ENCODE measurements at places on chromosomes 16 and 17.

DNA sequence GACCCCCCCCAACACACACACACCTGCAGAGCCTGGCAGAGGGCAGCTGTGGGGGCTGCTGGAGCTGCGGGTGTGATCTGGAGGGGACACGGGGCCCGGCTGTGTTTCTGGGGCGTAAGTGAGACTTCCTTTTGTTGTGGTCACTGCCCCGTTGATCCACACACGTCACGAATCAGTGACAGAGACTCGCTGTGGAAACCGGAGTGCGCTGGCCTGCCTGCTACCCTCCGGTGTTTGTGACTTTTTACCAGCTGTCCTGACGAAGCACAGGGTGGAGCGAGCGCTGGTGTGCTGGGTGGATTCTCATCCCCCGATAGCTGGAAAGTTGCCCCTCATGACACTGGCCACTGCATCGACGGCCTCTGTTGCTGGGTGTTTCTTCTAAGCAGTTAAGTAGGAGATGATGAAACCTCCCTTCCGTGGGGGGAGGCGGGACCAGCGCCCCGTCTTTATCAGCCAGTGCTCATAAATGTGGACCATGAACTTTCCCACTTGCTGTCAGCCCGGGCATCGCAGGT is 2.3 kb downstream of the METRNL start:
- no peak for DNase-seq

- DNase-seq, result no peak
Measured at GRCh38 chr17:48295362-48296288, 134.4 kb downstream of the SKAP1 start.

DNA sequence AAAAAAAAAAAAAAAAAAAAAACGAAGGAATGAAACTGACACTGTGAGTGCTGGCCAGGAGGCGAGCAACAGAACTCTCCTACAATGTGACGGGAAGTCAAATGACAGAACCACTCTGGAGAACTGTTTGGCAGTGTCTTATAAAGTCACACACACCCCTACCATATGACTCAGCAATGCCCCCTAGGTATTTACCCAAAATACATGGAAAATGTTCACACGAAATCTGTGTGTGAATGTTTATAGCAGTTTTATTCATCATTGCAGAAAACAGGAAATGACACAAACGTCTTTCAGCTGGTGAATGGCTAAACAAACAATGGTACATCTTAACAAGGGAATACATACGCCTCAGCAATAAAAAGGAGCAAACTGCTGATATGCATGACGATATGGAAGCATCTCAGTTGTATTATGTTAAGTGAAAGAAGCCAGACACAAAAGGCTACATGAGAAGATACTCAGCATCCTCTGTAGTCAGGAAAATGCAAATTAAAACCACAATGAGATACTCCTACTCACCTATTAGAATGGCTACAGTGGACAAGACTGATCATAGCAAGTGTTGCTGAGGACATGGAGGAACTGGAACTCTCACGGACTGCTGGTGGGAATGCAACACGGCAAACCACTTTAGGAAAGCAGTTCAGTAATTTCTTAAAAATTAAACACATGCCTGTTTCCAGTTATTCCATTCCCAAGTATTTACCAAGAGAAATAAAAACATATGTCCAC is 74.7 kb downstream of the TBC1D16 start:
- peak; percentile 82 for DNase-seq

GRCh38 chr17:9451934-9452333 is 123.7 kb downstream of the STX8 start:
- no peak for DNase-seq

GRCh38 chr17:69709441-69709840 is 294.9 kb downstream of the MAP2K6 start:
- DNase-seq, result no peak

GRCh38 chr17:78342449-78343186 is 17.3 kb downstream of the SOCS3 start:
- DNase-seq, result no peak

DNA sequence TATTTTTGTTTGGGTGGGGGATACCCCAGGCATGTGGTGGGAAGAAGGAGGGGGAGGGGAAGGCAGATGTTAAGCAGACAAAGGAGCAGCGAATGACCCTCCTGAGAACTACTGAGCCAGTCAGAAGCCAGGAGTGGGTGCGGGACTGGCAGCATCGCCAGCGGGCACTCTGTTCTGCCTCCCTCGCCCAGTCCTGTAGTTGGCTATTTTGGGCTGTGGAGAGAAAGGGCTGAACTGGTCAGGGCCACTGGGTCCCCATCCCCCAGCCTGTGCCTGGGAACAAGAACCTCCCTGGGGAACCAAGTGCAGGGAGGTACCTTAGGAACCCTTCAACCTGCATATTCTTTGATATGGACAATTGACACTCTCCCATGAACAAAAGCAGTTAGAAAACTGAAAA is 6.4 kb downstream of the LRRC3C start:
- DNase-seq, result no peak

- no peak for DNase-seq
Measured at GRCh38 chr16:27917949-27918348, 145.6 kb downstream of the GSG1L start.

DNA sequence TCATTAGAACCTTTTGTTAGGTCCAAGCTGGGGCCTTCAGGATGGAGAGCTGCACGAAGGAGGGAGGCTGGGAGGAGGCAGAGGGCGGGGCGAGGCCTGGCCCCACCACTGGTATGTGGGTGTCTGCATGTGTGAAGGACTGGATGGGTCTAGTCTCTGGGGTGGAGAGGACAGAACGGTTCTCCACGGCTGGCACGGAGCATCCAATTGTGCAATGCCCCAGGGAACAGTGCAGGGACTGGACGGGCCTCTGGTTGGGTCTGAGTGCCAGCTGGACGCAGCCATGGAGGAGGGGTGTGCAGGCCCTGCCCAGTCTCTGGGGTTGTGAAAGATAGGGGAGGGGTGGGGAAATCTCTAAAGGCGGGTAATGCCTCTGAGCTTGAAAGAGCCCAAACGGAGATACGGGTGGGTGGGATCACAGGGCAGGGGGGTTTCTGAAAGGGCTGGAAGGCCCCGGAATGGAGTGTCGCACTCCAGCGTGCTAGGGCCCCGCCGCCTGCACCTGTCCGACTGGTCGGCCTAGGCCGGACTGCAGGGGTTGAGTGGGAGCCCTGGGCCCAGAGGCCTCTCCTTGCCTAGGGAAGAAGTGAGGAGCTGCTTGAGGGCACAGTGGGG is 1.6 kb downstream of the PPL start:
- no peak for DNase-seq

DNA sequence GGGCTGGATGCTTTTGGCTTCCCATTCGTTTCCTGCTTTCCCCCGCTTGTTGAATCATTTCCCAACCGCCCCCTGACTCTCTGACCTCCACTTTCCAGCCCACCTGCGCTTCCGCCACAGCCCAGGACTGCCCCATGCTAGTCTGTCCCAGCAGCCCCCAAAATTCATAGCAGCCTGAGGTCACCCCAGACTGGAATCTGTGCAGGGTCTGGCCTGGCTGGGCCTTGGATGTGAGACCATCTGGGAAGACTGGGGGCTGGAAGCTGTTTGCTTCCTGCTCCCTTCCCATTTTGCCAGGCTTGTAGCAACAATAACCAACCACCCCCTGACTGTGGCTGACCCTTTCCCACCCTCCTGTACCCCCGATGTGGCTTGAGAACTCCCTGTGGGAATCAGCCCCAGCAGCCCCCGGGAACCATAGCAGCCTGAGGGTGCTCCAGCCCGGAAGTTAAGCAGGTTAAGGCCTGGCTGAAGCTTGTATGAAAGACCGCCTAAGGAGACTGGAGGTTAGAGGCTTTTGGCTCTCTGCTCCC is 2290.8 kb downstream of the TP53TG3F start:
- DNase-seq, result no peak

DNA sequence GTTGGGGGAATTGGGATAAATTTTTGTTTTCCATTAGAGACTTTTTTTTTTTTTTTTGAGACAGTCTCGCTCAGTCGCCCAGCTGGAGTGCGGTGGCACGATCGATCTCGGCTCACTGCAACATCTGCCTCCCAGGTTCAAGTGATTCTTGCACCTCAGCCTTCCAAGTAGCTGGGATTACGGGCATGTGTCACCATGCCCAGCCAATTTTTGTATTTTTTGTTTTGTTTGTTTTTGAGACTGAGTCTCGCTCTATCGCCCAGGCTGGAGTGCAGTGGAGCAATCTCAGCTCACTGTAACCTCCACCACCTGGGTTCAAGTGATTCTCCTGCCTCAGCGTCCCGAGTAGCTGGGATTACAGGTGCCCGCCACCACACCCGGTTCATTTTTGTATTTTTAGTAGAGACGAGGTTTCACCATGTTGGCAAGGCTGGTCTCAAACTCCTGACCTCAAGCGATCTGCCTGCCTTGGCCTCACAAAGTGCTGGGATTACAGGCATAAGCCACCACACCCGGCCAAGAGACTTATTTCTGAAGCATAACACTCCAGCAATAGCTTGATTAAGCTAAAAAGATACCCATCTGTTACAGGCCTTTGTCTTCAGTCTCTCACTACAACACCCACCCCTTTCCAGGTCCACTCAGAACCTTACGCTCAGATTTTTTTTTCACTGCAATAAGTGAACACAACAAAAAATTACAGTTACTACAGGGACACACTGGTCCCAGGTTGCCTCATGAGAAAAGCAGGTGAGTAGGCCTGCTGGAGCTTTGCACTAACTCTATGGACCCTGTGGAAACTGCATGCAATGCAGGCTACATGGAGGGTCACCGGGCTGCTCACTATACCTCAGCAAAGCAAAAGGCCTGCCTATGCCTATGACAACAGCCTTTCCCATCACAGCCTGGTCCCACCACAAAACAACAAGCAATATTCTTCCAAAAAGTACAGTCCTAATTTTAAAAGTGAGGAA is 34.6 kb downstream of the KANSL1 start:
- no peak for DNase-seq

DNA sequence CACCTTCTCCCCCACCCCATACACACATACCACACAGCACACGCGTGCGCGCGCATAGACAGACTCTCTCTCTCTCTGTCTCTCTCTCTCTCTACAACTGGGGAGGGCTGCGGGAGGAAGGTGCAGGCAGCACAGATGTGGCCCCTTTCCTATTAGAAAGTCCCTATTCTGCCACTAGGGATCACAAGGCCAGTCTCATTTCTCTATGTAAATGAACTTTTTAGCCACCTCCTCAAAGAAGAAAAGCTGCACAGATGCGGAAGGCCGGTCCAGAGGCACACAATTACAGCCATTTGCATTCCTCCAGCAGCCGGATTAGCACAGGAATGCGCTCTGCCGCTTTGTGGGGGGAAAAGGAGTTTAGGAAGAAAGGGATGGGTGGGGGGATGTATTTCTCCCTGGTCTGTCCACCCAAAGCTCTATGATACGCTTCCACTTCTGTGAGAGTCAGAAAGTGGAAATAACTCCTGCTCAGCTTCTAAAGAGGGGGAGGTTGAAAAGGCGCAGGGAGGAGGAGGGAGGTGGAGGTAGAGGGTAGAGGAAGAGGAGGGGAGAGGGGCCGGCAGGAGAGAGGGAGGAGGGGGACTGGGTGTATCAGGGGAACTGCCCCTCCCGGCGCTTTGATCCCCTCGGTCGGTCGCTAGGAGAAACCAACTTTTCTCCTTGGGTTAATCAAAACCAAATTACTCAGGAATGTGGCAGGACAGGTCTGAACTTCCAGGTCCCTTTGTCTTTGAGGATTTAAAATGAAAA is 11.7 kb downstream of the ZFHX3 start:
- no peak for DNase-seq

- DNase-seq, result peak; percentile 30
Measured at GRCh38 chr17:80082403-80083135, 18.8 kb upstream of the GAA start.

- DNase-seq, result no peak
Measured at GRCh38 chr16:64295466-64295865, 826.4 kb downstream of the CDH11 start.

DNA sequence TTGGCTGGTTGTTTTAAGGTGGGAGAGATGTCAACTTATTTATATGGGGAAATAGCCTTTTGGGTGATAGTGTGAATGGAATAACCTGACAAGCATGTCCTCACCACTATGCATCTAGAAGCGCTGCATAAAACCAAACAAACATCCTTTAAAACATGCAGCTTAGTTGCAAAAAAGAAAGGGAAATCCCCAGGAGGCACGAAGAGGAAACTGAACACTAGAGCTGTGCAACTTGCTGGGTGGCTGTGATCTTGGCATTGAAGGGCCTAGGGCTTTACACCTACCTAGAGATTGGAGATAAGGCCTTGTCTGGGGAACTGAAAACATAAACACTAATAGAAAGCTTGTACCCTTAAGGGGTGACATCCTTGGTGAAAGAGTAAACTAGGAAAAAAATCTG is 7.3 kb downstream of the C16orf54 start:
- no peak for DNase-seq

Measured in DMS153 (cell line).